ENCODE measurements at places on chromosomes 16 and 17.

- DNase-seq, result no peak
These were observed 88.0 kb downstream of the CMIP start for GRCh38 chr16:81532491-81533174.

GRCh38 chr16:56211435-56211981 lies 20.2 kb downstream of the GNAO1 start:
- no peak for DNase-seq

GRCh38 chr16:50721549-50722404 lies 20.1 kb upstream of the CYLD start:
- DNase-seq, result no peak

DNA sequence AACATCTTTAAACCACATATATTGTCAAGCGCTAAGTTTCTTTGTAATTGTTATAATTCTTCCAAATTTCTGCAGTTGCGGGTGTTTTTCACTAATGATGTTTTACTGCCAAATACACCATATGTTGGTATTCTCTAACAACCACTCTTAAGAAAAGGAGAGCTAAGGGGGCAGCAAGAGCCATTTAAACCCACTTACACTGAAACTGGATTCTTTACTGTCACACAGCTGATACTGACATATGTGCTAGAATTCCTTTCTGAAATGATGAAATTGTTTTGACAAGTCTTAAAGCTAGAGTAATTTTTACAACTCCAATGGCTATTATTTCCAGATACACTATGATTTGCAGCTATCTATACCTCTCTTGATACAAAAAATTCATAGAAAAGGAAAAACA lies 483.1 kb downstream of the CDH11 start:
- DNase-seq, result no peak

- DNase-seq, result no peak
These were observed 15.6 kb downstream of the ATP6V0A1 start for GRCh38 chr17:42474276-42474675.

- DNase-seq, result no peak
These were observed 792.3 kb downstream of the CDH8 start for GRCh38 chr16:61243954-61244353.

- no peak for DNase-seq
These were observed 51.6 kb downstream of the KANSL1 start for GRCh38 chr17:46141645-46142044.

DNA sequence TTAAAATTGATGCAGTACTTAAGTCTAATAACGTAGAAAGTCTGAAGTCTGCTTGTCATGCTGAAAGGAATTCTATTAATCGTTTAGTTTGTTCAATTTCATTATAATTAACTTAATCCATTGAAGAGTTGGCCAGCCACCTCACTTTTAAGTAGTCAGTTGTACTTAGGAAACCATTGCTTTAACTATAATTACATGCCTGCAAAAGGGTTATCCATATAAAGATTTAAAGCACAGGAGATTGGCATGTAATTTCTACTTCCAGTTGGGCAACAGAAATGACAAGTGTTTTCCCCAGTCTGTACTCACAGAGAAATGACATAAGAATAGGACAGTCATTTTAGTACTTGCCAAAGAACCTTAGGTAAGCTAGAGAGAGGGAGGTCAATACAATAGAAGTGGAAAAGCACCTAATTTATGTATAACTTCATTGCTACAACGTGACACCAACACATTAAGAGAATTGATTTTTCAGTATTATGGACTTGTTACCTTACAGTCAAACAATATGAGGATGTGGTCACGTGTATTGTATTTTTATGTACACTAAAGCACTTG lies 3.7 kb upstream of the USP32 start:
- no peak for DNase-seq

DNA sequence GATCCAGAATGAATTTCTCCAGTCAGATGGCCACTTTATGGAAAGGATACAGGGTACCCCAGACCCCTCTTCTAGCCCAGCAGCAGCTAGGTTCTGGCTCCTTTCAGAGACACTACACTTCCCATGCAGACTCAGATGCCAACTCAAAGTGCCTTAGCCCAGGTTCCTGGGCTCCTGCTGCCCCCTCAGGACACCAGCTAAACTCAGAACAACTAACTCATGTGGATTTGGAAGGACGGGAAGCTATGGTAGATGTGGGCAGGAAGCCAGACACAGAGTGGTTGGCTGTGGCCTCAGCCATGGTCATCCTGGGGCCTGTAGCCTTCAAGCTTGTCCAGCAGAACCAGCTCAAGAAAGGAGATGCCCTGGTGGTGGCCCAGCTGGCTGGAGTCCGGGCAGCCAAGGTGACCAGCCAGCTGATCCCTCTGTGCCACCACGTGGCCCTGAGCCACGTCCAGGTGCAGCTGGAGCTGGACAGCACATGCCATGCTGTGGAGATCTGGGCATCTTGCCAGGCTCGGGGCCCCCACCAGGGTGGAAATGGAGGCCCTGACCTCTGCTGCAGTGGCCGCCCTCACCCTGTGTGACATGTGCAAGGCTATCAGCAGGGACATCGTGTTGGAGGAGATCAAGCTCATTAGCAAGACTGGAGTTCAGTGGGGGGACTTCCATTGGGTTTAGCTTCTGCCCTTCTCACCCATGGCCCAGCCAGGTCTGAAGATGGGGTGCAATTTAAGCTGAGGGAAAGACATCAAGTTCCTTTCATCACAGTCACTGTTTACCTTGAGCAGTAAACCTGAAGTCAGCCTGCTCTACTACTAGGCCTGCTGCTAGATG lies 111.8 kb downstream of the N4BP1 start:
- DNase-seq, result no peak

Measured in cerebellar nuclear complex (tissue), 1 donor.